NCI-H510A treated with DMSO at 0.1 percent for 48 hours (cell line): ENCODE measurements at places on chromosomes 11 and 22.
A peak's percentile ranks its signal among the peaks of the same experiment; 100 is the strongest.

DNA sequence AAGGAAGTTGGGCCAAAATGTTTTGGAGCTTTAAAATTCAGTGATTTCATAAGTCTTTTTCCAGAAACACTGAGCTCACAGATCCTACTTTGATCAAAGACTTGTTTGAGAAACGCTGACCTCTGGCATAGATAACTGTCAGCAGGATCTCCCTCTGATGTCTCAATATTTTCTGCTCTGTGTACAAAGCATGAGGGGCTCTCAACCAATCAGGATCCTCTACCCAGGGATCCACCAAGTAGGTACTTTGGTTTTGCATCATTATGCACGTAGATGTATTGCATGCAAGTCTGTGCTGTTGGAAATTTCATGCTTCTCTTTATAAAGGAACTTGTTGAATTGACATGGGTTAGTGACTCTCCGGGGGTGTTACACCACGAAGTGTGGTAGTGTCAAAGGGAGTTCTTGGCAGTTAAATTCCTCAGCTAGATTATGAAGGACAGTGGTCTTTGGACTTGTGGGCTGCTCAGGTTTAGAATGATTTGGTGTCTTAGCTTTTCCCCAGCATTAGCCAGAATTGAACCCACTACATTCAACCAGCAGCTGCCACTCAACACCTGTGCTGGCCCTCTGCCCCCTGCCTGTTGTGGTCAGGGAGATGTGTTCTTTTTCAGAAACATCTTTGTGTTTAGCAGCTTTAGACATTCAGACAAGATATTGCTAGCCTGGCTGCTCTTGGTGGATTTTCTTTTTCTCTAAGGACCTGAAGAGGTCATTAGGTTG, 1.7 kb upstream of the DIXDC1 start:
- DNase-seq = no peak

GRCh38 chr11:135037828-135038227, 625.8 kb upstream of the B3GAT1 start:
- no peak for DNase-seq

DNA sequence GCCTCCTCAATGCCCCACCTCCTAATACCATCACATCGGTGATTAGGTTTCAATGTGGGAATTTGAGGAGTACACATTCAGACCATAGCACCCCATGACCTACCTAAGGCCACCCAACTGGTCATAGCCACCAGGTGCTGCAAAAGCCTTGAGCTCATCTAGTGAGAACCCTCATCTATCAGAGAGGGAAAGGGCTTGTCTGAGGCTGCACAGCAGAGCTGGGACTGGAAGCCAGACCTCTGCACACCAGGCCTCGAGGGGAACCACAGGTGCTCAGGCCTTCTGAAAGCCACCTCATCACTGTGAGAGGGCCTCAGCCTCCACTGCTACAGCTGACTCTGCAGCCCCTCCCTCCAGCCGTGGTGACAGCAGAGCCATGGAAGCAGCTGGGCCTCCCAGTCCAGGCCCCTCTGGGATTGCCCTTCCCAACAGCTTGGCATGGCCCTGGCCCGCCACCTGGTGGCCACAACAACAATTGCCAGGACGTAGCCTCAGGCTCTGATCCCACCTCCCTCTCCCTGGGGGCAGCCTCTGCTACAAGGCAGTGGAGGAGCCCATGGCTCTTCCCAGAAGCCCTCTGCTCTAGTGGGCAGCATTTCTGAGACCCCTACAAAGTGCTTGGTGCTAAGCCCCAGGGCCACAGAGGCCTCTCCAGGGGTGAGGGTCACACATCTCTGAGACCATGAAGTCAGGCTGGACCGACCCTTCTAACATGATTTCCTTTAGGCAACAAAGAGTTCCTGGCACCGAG, 41.0 kb upstream of the PRDM11 start:
- DNase-seq = peak; percentile 15

GRCh38 chr11:92552942-92553341, 328.3 kb downstream of the FAT3 start:
- DNase-seq = peak; percentile 9

- no peak for DNase-seq
Observed at GRCh38 chr11:44774108-44774507, 47.3 kb downstream of the TSPAN18 start.

GRCh38 chr11:86869966-86870570, 69.7 kb downstream of the PRSS23 start:
- peak; percentile 28 for DNase-seq

GRCh38 chr11:78549624-78550409, 24.8 kb downstream of the NARS2 start:
- no peak for DNase-seq

DNA sequence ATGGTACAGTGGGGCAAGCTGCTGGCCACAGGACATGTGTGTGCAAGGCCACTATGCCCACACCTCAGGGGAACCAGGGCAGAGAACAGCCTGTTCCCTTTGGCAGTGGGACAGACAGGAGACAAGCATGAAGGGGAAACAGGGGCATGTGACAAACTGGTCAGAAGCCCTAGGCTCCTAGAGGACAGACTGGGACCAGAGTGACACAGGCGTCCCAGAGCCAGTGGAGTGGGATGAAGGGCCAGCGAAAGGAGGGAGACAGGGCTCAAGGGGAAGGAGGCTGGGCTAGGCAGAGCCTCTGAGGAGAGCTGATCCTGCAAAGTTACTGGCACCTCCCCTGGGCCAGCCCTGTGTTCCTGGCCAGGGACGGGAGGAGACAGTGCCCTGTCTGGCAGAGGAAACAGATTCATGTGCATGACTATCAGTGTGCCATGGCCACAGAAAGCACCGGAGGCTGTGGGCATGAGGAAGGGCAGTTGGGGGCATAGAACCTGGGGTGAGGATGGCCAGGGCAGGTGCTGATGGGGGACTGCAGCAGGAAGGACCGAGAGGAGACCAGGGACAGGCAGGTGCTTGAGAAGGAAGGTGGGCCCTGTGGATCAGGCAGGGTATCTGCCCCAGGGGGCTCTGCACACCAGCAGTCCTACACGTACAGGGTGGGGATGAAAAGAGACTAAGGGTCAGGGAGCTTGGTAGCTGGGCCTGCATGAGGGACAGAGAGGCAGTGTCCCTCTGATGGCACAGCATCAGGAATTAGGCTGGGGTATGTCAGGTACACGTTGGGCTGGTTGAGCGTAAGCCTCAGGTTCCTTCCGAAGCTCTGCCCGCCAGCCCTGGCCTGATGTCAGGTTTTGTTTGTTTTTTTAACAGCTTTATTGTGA, 9.8 kb downstream of the DERL3 start:
- no peak for DNase-seq

- no peak for DNase-seq
Observed at GRCh38 chr11:70490208-70490607, 91.9 kb downstream of the CTTN start.

DNA sequence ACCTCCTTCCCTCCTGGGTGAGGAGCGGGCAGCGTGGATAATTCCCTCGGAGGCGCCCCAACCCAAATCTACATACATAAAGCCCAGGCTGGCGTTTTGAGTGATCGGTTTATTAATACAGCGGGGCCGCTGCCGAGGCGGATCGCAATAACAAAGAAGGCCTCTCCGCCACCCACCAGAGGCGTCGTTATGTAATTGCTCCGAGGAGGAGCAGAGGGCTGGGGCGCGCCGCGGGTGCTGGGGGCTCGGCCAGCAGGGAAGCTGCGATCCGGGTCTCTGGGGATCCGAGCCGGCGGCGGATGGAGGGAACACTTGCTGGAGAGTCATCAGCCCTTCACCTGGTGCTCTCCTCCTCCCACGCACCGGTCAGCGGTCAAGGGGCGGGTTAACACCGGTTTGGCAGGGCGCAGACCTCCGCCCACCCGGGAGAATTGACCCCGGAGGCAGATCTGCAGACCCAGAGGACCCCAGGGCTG, 6.4 kb upstream of the TP53I11 start:
- DNase-seq = no peak

DNA sequence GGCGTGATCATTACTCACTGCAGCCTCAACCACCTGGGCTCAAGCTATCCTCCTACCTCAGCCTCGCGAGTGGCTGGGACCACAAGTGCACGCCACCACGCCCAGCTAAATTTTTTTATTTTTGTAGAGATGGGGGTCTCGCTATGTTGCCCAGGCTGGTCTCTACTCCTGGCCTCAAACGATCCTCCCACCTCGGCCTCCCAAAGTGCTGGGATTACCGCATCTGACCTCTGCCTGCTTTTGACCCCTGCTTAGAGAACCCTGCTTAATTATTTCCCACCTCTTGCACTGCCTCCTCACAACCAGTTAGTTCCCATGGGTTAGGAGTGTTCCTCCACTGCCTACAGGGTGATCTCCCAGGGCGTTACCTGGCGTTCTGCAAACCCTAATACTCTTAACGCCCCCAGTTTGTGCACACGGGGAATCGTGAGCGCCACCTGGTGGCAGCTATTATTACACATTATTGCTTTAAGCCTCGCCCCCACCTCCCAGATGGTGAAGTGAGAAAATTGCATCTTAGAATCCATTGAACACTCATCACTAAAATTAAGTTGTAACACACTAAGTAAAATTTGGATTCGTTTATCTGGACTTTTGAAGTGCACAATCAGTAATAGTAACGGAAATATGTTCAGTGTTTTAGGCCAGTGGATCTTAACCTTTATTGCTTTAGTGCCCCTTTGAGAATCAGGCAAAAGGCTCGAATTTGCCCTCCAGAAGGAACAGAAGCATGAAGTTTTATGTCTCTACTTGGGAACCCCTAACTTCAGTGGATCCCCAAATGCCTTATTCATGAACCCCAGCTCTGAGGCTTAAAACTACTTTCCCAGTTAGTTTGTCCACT, 61.4 kb upstream of the ASPHD2 start:
- peak; percentile 54 for DNase-seq

DNA sequence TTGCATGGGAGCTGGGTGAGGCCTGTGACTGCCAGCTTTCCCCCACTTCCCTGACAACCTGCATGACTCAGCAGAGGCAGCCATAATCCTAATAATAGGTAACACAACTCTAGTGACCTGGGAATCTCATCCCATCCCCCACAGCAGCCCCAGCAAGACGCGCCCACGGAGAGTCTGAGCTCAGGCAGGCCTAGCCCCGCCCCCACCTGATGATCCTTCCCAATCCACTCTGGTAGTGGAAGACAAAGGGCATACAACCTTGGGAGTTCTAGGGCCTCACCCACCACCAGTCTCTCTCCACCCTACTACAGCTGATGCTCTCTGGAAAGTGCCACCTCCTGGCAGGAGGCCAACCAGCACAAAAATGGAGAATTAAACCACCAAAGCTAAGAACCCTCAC, 60.3 kb downstream of the CWF19L2 start:
- DNase-seq = no peak
